ENCODE measurements at places on chromosomes 4 and X.

- DNase-seq: no peak
Observed at GRCh38 chr4:55491486-55491885, 55.2 kb downstream of the CLOCK start.

- DNase-seq: no peak
Observed at GRCh38 chr4:105068516-105068915, 78.2 kb upstream of the TET2 start.

GRCh38 chr4:6971536-6972374 lies 62.1 kb downstream of the TBC1D14 start:
- DNase-seq: no peak

DNA sequence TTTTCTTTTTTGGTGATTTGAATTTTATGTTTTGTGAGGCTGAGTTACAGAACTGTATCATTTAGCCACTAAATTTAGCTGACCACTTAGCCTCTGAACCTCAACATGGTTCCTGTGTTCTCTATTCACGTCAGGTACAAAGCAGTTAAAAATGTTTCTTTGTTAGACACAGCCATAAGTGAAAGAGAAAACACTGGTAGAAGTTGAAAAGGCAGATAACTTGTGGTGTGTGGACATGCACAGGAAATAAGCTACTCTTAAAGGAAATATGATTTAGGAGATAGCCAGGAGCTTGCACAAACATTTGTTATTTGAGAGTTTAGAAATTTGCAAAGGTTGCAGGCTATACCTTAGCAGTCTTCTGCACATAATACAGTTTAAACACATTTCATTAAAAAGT lies 171.0 kb upstream of the RPS6KA3 start:
- no peak for DNase-seq

DNA sequence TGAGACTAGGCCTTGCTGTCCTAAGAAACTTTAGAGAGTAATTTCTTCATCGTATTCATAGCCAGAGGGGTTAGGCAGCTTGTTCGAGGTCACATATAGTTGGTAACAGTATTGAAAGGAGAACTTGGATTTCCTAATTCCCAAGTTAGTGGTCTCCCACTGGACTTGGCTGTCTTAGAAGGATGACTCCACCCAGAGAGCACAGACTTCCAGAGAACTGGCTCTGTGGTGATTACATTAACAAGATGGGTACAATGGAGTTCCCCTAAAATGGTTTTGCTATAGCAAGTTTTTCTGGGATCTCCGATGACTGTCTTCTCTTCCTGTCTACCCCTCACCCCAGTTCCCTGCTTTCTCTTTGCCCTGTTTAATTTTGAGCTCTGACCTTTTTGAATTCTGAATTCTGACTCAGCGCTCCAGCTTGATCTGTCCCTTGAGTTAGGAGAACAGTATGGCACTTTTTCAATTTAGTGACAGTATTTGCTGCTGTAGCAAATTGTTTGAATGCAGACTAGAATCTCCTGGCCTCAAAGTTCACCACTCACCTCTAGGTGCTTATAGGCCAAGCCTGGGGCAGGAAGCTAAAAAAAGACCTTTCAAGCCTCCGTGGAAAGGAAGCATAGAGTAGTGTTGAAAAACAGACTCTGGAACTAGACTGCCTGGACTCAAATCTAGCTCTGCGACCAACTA lies 6.9 kb downstream of the MSN start:
- DNase-seq: no peak

DNA sequence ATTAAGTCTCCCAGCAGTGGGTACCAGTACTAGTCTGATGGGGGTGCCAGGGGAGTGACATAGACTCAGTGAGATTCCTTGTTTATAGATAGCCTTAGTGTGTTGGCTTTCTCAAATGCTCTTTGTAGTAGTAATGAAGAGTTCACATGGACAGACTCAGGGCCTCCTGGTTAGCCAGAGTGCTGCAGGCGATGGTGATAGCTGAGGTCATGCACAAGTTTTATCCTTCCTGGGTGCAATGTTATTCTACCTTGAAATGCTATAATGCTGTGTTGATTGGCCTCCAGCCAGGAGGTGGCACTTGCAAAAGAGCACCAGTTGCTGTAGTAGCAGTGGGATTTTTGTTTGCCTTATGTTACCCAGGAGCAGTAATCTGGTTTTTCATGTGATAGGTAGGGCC lies 35.5 kb upstream of the ADH4 start:
- DNase-seq: no peak

DNA sequence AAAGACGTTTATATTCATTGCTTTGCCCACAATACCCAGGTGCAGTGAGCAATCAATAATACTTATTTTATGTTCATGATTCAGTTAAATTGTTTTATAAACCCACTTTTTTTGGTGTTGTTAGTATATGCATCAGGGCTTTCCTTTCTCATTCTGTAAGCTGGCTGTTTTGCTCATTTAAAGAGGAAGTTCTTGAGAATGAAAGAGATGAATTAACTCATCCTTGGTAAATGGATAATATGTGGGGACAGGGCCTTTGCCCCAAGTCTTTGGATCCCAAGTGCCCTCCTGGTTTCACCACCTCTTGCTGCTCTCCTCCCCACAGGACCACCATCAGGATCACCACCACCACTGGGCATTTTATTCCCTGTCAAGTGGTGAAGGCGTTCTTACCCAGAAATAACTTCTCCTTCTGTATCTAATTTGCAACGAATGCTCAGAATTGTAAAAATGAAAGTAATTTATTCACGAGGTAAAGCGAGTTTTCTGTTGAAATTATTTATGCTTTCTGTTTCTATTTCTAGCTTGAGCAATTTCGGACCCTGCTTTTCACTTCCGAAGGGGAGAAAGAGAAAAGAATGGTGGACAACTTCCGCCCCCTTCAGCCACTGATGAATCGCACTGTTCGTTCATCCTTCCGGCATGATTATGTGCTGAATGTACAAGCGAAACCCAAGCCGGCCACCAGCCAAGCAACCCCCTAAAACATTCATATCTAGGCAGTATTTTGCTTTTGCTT lies 8.2 kb upstream of the ZRSR2 start:
- DNase-seq: no peak

- no peak for DNase-seq
Observed at GRCh38 chr4:57117491-57117890, 7.3 kb upstream of the IGFBP7 start.

GRCh38 chr4:88196013-88196365 lies 37.5 kb upstream of the ABCG2 start:
- DNase-seq: no peak

GRCh38 chrX:106999002-106999975 lies 723 bp downstream of the MORC4 start:
- DNase-seq: no peak

- DNase-seq: no peak
Observed at GRCh38 chr4:79964400-79965211, 108.4 kb downstream of the ANTXR2 start.

DNA sequence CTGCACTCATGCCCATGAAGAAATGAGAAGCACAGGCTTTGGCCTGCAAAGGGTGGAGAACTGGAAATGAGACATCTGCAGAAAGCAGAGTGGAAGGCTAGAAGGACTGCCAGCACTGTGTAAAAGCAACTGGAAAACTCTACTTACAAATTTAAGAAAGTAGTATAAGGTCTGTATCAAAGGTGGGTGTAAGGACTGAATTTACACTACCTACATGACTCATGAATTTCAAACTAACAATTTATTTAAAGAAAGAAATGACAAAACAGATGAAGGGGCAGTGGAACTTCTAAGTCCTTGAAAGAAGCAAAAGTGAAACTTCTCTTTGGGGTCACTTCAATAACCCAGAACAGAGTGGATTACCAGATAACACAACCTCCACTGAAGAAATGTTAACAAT lies 71.2 kb downstream of the SLC10A7 start:
- no peak for DNase-seq

GRCh38 chr4:106746451-106746850 lies 289.7 kb downstream of the DKK2 start:
- DNase-seq: no peak

- no peak for DNase-seq
Observed at GRCh38 chr4:123555807-123556273, 159.2 kb downstream of the SPRY1 start.

DNA sequence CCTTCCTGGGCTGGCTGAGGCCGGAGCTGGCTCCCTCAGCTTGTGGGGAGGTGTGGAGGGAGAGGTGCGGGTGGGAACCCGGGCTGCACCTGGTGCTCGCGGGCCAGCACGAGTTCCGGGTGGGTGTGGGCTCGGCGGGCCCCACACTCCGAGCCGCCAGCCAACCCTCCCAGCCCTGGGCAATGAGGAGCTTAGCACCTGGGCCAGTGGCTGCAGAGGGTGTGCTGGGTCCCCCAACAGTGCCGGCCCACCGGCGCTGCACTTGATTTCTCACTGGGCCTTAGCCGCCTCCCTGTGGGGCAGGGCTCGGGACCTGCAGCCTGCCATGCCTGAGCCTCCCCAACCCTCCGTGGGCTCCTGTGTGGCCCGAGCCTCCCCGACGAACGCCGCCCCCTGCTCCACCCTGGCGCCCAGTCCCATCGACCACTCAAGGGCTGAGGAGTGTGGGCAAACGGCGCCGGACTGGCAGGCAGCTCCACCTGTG lies 182.7 kb upstream of the PAQR3 start:
- no peak for DNase-seq

DNA sequence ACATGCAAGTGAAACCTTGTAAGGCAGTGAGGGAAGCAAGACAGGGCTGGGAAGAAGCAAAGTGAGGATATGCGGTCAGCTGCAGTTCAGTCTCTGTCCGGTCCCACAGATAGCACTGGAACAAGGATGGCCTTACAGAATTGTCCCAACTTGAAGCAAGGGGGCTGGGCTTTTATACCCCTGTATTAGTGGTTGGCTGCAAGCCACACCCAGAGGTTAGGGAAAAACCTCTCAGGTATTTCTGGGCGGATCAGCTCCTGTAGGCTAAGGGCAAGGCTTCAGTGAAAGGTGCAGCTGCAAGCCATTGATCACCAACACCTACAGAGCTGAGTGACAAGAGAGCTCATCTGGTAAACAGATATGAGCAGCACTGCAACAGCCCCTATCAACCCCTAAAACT lies 89.0 kb downstream of the KDR start:
- DNase-seq: no peak

DNA sequence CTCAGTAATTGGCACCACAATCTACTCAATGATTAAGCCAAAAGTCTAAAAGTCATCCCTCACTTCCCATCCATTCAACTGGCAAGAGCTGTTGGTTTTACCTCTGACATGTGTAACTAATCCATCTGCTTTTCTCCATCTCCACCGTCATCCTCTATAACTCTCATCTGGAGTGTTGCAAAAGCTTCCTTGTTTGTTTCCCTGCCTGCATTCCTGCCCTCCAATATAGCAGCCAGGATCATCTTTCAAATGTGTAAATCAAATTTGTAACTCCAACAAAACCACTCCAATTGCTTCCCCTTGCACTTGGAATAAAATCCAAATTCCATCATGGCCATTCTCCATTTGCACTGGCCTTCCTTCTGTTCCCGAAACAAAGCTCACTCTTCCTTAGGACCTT lies 4.3 kb upstream of the PLAC8 start:
- no peak for DNase-seq

- DNase-seq: no peak
Observed at GRCh38 chr4:52946855-52947254, 84.7 kb downstream of the RASL11B start.

DNA sequence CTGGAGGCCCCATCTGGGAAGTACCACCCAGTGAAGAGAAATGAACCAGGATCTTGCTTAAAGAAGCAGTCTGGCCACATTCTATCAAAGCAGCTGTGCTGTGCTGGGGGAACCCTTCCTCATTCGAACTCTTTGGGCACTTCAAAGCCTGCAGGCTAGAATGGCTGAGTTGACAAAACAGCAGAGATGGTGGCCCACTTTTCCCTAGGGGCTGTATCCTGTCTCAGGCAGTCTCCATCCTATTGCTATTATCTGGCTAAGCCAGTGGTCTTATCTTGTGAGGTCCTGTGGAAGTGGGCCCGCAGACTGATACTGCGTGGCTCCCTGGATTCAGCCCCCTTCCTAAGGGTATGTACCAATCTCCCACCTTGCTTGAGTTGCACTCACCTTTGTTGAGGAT lies 114.3 kb downstream of the VSIG4 start:
- no peak for DNase-seq

- no peak for DNase-seq
Observed at GRCh38 chr4:186826846-186827533, 103.3 kb upstream of the FAT1 start.

- DNase-seq: no peak
Observed at GRCh38 chr4:107497054-107497453, 223.0 kb downstream of the PAPSS1 start.

DNA sequence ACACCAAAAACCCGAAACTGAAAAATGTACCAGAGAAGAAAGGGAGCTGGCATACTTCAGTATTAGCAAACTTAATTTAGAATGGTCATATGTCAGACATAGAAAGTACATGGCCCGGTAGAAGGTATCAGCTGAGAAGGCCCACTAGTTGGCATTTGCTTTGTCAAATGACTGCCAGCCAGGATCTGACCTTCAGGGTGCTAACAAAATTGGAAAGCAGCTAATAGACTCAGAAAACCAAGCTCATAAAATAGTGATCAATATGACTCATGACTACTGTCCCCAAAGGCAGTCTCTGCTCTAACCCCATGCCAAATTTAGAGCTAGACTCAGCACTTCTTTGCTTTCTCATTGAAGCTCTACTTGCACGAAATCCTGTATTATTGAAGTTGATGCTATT lies 342.7 kb downstream of the PDGFC start:
- DNase-seq: no peak

DNA sequence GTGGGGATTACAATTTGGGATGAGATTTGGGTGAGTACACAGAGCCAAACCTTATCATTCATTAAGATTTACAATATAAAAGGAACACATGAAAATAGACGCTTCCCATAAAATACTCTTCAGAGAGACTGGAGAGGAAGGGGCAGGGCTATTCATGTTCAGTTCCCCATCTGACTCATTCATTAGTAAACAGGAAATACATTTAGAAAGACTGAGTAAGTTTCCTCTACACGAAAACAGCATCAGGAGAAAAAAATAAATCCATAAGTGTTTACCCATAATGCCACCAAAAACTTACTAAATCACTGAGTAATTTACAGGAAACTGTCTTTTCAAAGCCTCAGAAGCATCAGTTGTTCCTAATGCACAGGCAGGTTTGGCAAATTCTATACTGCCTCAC lies 255.4 kb upstream of the CXorf51A start:
- no peak for DNase-seq

- DNase-seq: no peak
Observed at GRCh38 chr4:73705056-73705432, 35.3 kb upstream of the CXCL8 start.

- DNase-seq: no peak
Observed at GRCh38 chrX:14964500-14964899, 91.3 kb downstream of the MOSPD2 start.

GRCh38 chr4:86359944-86360478 lies at the start of gene MAPK10:
MAPK10 (minus strand) TSS chr4:86360053.
- DNase-seq: peak; percentile 21

DNA sequence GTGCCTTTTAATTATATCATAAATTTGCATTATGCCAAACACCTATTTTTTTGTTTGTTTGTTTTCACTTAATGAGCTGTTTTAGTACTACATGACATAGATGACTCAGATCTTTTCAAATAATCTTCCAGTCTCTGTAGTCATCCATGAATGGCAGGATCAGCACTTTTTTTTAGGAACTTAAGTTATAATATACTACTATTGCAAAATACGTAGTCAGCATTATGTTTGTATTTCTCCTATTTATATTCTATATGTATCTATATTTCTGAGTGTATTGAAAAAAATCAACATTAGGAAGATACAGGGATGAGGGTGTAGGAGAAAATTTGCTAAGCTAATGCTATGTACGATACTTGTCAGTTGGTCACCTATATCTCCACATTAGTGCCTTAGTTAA lies 773.1 kb upstream of the AGA start:
- DNase-seq: no peak

- no peak for DNase-seq
Observed at GRCh38 chr4:3680656-3681055, 85.5 kb upstream of the ADRA2C start.

GRCh38 chrX:112851806-112852205 lies 11.2 kb upstream of the AMOT start:
- no peak for DNase-seq
